ENCODE measurements at places on chromosomes 3 and 15.

DNA sequence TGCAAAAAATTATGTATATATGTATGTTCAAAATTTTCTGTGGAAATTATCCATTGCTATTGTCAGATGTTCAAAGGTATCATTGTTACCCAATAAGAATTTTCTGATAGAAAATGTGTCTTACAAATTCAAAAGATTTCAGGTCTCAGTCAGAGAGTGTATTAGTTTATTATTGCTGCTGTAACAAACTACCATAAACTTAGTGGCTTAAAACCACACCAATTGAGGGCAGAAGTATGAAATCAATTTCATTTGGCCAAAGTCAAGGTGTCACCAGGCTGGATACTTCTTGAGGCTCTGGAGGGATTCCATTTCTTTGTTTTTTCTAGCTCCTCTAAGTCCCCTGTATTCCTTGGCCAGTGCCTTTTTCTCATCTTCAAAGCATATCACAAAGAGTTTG, 914.4 kb upstream of the ROBO1 start:
- H3K4me3 ChIP-seq = no peak overlapping the region
- no peaks in the 10 kb centered on the region for H3K36me3 ChIP-seq

DNA sequence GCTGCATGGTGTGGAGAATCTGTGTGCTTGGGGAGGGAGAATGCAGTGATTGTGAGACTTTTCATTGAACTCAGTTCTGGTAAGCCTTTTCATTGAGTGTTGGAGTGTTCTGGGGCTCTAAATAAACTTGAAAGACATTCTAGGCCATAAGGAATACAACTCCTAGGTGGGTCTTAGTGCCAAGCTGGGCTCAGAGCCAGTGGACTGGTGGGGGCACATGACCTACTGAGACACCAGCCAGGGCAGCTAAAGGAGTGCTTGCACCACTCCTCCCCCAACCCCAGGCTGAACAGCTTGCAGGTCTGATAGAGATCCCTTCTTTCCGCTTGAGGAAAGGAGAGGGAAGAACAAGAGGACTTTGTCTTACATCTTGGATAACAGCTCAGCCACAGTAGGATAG, 21.7 kb upstream of the KPNA4 start:
- no peaks in the 10 kb centered on the region for H3K36me3 ChIP-seq
- H3K27ac ChIP-seq = no peak overlapping the region
- H3K4me3 ChIP-seq = no peak overlapping the region
- H3K27me3 ChIP-seq = no peaks in the 10 kb centered on the region

DNA sequence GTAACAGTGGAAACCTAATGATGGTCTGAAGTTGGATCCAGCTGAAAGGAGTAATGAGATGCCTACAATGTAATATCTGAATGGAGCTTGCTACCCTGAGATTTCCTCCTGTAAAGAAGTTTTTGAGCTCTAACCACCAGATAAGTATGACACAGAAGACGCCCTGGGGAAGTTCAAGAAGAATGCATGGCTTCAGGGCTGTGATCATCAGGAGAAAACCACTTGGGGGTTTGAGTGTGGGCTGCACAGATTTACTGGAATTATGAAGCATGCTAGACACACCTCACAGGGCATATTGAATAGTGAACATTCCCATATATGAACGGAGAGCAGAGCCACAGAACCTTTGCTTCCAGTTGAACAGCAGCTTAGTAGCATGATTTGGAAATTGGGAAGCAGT, 10.6 kb upstream of the CCDC80 start:
- no peak for DNase-seq
- H3K36me3 ChIP-seq = no peaks in the 10 kb centered on the region
- no peak overlapping the region for H3K27ac ChIP-seq
- H3K27me3 ChIP-seq = no peaks in the 10 kb centered on the region
- peaks cover 4% of the 10 kb centered on the region for H3K4me1 ChIP-seq
- H3K4me3 ChIP-seq = no peak overlapping the region

- H3K4me3 ChIP-seq = no peak overlapping the region
- no peak for DNase-seq
- peaks cover 10% of the 10 kb centered on the region for H3K4me1 ChIP-seq
These were observed 2.7 kb downstream of the MTFMT start for GRCh38 chr15:65026756-65027155.

DNA sequence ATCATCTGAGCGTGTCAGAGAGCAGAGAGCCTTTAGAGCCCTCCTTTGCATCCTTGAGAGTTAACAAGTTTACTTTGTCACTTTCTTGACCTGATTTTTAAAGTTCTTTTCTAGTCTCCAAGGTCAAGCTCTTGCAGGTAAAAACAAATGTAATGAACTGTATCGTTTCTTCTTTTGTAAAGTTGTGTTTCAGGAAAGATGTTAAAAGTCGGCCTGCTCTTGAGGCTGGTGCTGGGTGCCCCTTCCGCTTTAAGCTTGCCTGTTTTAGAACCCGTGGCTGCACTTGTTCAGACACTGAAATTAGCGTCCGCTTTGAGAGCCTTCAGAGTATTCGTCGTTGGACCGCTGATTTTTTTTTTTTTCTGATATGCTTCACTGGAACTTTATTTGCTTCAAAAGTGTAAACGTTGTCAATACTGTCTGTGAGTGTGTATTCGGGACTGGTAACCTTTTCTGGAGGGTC, 52.6 kb upstream of the ULK4 start:
- no peak for DNase-seq
- peaks cover 38% of the 10 kb centered on the region for H3K4me1 ChIP-seq
- H3K27me3 ChIP-seq = no peaks in the 10 kb centered on the region
- H3K4me3 ChIP-seq = peak overlapping the region; percentile 96
- no peaks in the 10 kb centered on the region for H3K36me3 ChIP-seq

- peak; percentile 30 for DNase-seq
- no peaks in the 10 kb centered on the region for H3K4me1 ChIP-seq
- H3K36me3 ChIP-seq = no peaks in the 10 kb centered on the region
- peaks cover 11% of the 10 kb centered on the region for H3K27me3 ChIP-seq
- no peak overlapping the region for H3K4me3 ChIP-seq
These were observed 35.0 kb upstream of the VPS8 start for GRCh38 chr3:184776916-184777315.

GRCh38 chr3:103785017-103785416, 1350.2 kb downstream of the ZPLD1 start:
- H3K36me3 ChIP-seq = no peaks in the 10 kb centered on the region
- no peaks in the 10 kb centered on the region for H3K27me3 ChIP-seq
- DNase-seq = no peak
- H3K4me1 ChIP-seq = no peaks in the 10 kb centered on the region

DNA sequence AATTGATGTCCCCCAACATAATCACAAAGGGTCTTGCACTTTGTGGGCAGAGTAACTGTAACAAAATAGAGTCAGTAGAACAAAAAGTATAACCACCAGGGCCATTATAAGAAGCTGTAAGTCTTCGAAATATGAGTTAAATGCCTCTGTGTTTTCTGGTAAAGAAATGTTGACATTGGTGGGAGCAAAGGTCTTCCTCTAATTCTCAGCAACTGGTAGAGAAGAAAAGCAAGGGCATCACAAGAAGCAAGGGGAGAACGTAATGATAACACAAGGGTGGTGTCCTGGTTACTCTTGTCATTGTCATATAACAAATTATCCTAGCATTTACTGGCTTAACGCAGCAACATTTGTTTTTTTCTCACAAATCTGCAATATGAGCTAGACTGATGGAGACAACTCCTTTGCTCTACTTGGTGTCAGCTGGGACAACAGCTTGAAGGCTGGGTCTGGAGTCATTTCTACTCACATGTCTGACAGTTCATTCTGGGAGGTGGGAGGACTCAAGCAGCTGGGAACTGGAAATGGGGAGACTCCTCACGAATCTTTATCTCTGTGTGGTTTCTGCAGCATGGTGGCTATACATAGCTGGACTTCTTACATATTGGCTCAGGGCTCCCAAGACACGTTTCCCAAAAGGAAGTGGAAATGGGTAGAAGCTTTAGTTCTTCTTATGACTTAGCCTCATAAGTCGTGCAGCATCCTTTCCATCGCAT, 20.2 kb downstream of the DNAJB11 start:
- H3K4me3 ChIP-seq = no peak overlapping the region
- peaks cover 5% of the 10 kb centered on the region for H3K36me3 ChIP-seq
- H3K27me3 ChIP-seq = no peaks in the 10 kb centered on the region

GRCh38 chr15:77021803-77022381, 27.0 kb downstream of the PSTPIP1 start:
- H3K4me1 ChIP-seq = no peaks in the 10 kb centered on the region
- no peaks in the 10 kb centered on the region for H3K27me3 ChIP-seq
- H3K4me3 ChIP-seq = no peak overlapping the region
- no peak overlapping the region for H3K27ac ChIP-seq

DNA sequence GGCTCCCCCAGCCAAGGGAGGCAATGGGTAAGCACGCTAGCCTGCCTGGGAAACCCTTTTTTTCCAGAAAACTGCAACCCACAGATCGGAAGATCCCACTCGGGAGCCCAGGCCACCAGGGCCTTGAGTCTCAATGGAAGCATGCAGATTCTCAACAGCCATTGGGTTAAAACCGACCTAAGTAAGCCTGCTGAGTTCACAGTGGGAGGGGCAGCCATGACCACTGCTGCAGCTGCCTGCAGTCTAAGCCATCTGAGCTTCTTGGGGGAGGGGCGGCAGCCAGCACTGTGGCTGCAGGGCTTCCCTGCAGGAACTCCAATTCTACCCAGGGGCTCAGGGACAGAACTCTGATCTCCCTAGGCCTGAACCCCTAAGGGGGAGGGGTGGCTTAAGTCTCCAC, 82.0 kb downstream of the DPPA2 start:
- no peaks in the 10 kb centered on the region for H3K4me1 ChIP-seq
- no peak overlapping the region for H3K4me3 ChIP-seq
- H3K27ac ChIP-seq = no peak overlapping the region
- H3K27me3 ChIP-seq = no peaks in the 10 kb centered on the region

Data from upper lobe of right lung (tissue), 1 donor.